ENCODE measurements at places on chromosomes 4 and X.

- DNase-seq = no peak
Measured at GRCh38 chr4:89109841-89110540, 1.3 kb upstream of the TIGD2 start.

GRCh38 chr4:76993787-76994641 lies 44.5 kb downstream of the SEPTIN11 start:
- no peak for DNase-seq

- no peak for DNase-seq
Measured at GRCh38 chr4:76453232-76453631, 18.2 kb downstream of the SHROOM3 start.

GRCh38 chr4:183588169-183588675 lies 70.8 kb downstream of the RWDD4 start:
- no peak for DNase-seq

DNA sequence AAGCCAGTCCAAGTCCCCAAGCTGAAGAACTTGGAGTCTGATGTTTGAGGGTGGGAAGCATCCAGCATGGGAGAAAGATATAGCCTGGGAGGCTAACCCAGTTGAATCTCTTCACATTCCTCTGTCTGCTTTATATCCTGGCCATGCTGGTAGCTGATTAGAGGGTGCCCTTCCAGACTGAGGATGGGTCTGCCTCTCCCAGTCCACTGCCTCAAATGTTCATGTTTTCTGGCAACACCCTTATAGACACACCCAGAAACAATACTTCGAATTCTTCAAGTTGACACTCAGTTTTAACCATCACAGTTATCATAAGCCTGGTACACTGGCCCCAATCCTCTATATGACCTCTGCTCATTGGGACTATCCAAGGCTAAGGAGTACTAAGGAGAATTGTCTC lies 124.1 kb upstream of the WDR1 start:
- no peak for DNase-seq

GRCh38 chr4:7761312-7761711 lies 178.3 kb downstream of the AFAP1 start:
- no peak for DNase-seq

- DNase-seq = no peak
Measured at GRCh38 chr4:39732728-39733127, 34.8 kb downstream of the UBE2K start.

- DNase-seq = no peak
Measured at GRCh38 chr4:40998675-40999358, 215.5 kb downstream of the APBB2 start.

DNA sequence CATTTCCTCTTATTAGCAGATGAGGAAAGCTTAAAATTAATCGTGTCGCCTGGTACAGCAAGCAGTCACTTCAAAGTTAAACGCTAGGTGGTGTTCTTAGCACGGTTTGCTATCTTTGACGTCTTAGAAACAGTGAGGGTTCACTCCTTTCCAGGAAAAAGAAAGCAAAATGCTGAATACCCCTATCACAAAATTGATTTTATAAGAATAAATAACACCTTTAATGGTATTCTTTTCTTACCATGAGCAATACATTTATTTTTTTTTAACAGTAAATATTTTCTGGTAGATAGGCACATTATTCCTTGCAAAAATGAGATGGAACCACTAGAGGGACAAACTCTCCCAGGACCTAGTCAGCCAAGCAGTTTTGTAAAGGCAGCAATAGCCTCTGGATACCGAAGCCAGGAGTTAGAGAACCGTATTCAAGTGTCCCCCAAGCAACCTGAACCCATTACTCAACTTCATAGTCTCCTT lies 153.9 kb downstream of the KDR start:
- DNase-seq = no peak

- DNase-seq = no peak
Measured at GRCh38 chr4:8585721-8586212, 5.6 kb downstream of the GPR78 start.

DNA sequence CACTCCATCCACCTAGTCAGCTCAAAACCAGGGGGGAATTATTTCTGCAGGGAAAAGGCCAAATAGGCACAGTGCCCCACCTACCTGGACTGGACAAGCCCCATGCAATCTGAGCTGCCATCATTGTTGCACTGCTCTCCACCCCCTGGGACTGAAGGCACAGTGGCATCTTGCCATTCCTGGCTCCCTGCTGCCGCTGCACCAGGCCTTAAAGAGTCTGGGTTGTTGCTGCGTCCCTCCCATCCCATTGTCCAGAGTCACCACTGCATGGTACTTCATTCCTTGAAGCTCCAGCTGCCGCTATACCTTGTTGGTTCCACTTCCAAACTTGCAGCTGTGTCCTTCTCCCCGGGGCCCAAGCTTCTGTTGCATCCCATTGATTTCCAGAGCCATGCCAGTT lies 629.7 kb downstream of the STIM2 start:
- no peak for DNase-seq

GRCh38 chrX:11480626-11481025 lies 185.1 kb downstream of the ARHGAP6 start:
- DNase-seq = no peak

DNA sequence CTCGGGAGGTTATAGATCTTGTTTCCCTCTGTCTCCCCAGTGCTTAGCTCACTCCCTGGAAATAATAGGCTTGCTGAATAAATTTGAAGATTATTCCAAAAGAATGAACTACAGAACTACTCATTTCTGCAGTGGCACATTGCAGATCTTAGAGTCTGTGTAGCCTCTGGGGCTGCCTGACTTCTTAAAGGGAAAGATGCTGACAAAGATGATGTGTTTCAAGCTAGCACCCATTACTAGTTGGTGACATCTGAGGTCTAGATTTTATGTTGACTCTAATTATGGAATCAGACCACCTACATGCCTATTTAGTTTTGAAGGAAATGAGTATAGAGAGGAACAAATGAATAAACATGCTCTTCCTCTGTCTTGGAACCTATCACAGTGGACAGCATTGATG lies 123.7 kb upstream of the KCNIP4 start:
- DNase-seq = no peak

GRCh38 chr4:20698820-20699219 lies 1.4 kb upstream of the PACRGL start:
- DNase-seq = no peak

- DNase-seq = no peak
Measured at GRCh38 chr4:153945704-153946103, 156.8 kb upstream of the SFRP2 start.

- DNase-seq = no peak
Measured at GRCh38 chrX:105725228-105725627, 97.1 kb upstream of the NRK start.

GRCh38 chr4:99483636-99484035 lies 27.2 kb upstream of the C4orf17 start:
- no peak for DNase-seq

Data from type B pancreatic cell (in vitro differentiated cells).